ENCODE measurements at places on chromosomes 7 and 10.

DNA sequence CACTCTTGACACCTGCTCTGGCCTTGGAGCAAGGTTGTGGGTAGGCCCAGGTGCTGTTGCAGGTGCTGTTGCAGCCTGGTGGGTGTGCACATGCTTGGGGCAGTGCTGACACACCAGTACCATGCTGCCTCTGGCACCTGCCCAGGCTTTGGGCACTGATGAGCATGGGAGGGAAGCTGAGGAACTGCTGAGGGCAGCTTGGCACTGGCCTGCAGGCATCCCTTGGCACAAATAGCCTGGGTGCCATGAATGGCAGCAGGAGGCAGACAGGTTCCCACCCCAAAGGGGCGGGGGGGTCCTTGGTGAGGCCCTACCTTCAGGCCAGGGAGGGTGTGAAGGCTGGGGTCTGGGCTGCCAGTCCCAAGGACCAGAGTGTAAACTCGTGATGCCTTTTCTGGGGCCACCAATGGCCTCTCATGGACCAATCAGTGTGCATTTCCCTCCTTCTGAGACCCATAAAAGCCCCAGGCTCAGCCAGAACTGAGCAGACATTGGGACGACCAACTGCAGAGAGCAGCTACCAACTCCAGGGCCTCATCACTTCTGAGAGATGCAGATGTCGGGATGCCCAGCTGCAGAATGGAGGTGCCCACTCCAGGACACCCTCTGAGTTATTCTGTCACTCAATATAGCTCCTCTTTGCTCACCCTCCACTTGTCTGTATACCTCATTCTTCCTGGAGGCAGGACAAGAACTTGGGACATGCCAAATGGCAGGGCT, 547.4 kb downstream of the ZWINT start:
- no peak for DNase-seq

GRCh38 chr10:96705134-96705533, 15.2 kb downstream of the PIK3AP1 start:
- no peak for DNase-seq

DNA sequence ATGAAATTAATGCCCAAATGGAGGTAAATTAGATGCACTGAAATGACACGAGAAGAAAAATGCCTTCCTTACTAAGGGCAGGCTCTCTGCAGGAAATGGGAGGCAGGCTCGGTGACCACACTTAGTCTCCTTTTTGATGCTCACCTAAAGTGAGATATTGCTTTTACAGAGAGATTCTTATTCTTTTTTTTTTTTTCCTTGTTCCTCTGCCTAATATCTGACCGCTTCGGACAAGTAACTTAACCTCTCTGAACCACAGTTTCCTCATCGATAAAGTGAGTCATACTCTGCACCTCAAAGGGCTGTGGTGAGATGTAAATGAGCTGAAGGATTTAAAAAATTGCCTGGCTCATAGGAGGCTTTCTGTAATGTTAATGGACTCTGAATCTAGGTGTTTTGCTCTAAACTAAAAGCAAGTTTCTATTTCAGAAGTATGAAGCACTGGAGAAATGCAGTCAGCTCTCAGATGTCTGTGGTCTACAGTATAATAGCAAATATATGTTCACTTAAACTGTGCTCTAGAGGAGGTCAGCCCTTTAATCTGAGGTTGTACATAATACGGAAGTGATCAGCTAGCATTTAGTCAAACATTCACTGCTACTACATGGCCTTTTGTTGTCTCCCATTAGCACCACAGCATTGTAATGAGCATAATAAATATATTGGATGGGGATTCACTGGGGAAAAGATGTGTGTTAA, 23.2 kb downstream of the NKX2-3 start:
- no peak for DNase-seq

DNA sequence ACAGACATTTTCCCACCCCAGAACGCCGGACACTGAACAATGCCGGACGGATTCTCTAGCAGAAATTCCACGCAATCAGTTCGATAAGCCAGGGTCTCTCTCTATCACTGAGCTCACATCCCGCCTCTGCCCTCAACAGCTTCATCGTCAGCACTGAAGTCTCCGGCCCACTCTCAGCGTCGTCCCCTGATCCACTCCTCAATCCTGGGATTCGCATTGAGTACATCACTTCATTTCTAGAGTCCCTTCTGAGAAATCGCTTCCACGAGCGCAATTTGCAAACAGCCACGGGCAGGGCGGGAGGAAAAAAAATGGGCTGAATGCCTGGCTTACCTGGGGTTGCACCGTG, 365 bp downstream of the YME1L1 start:
- no peak for DNase-seq

DNA sequence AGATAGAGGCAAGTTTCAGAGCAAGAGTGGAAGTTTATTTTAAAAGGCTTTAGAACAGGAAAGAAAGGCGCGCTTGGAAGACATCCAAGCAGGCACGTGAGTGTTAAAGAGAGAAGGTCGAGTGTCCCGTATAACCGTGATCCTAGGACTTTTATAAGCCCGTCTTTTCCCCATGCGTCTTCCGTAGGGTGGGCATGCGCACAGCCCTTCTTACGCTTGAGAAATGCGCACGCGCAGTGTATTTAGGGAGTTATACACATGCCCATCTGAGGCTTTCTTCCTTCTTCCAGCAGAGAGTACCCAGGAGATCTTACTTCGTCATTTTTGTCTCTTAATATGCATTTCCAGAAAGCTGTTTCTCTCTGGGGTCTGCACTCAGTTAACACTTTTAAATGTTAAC, 52.4 kb downstream of the CALD1 start:
- no peak for DNase-seq

DNA sequence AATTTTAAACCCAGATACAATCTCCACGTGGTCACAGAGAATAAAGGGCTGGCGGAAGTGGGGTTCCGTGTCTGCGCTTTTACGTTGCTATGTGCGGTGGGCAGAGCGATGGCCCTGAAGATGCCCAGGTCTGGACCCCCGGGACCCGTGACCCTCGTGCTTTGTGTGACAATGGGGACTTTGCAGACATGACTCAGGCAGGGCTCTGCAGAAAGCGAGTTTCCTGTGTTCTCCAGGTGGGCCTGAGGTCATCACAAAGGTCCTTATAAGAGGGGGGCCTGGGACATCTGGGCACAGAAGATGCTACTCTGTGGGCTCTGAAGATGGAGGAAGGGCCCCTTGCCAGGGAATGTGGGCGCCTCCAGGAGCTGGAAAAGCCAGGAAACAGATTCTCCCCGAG, 95.3 kb downstream of the ELFN1 start:
- no peak for DNase-seq

DNA sequence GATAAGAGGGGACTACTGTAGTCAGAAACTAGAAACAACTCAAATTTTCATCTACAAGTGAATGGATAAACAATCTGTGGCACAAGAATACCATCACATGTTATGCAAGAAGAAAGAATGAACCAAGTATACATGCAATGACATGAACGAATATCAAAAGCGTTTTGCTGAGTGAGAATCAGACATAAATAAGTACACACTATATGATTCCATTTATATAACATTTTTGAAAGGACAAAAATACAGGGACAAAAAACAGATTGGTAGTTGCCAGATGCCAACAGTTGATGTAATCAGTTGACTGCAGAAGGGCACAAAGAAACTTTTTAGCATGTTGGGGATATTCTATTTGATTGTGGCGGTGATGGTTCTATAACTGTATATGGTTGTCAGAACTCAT, 33.6 kb downstream of the CTNNA3 start:
- DNase-seq = no peak

- no peak for DNase-seq
These were observed 61.9 kb downstream of the SPOCK2 start for GRCh38 chr10:72026278-72027111.
